ENCODE measurements at places on chromosomes 11 and 22.

GRCh38 chr22:41830174-41830573 lies 2.7 kb upstream of the SREBF2 start:
- peak; percentile 54 for DNase-seq

DNA sequence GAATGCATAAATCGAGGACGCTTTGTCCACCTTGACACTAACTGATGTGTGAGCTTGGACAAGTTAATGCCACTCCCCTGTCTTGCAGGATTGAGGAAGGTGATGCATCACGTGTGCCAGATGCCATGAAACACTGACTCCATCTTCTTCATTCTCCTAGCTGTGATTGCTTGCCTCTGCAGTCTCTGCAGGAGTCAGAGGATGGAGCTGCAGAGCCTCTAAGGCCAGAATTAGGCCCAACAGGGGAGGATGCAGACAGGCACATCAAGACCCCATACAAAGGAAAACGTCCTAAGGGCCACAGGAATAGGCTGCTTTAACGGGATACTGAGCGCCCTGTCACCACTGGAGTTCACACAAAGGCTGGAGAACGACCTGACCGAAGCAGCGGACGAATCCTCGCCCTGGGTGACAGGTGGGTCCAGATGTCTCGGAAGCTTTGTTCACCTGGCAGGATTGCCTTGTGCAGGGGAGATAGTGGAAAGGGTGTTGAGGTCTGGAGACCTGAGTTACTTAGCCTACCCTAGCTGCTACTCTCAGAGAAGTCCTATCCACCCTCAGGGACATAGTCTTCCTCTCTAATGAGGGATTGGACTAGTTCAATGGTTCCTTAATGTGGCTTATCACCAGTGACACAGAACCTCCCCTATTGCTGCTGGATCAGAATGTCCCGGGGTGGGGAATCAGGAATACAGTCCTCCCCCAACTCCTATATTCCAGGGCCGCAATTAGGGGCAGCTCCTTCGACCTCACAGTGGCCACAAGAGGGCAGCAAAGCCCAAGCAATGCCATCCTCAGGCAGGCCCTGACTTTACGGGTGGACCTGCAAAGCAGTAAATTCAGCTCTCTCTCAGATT lies 32.4 kb downstream of the DBX1 start:
- DNase-seq: peak; percentile 72

- no peak for DNase-seq
Measured at GRCh38 chr22:42922374-42923191, 65.5 kb upstream of the ARFGAP3 start.

DNA sequence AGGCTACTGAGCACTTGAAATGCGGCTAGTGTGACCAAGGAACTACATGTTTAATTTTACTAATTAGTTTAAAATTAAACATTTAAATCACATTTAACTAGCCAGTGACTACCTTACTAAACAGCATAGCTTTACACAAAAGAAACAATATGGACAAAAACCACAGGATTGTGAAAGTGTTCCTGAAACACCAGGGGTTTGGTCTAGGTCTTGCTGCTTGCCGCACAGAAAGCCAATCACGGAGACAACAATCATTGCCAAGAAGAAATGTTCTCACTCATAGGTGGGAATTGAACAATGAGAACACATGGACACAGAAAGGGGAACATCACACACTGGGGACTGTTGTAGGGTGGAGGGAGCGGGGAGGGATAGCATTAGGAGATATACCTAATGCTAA lies 309.5 kb downstream of the C11orf87 start:
- DNase-seq: no peak

GRCh38 chr11:122797651-122798050 lies 40.6 kb upstream of the CRTAM start:
- DNase-seq: no peak

GRCh38 chr22:38110008-38110862 lies at the start of gene BAIAP2L2:
TSS of gene BAIAP2L2 (minus strand) at chr22:38110684. CDS start at chr22:38110525, 159 bp downstream.
- no peak for DNase-seq

DNA sequence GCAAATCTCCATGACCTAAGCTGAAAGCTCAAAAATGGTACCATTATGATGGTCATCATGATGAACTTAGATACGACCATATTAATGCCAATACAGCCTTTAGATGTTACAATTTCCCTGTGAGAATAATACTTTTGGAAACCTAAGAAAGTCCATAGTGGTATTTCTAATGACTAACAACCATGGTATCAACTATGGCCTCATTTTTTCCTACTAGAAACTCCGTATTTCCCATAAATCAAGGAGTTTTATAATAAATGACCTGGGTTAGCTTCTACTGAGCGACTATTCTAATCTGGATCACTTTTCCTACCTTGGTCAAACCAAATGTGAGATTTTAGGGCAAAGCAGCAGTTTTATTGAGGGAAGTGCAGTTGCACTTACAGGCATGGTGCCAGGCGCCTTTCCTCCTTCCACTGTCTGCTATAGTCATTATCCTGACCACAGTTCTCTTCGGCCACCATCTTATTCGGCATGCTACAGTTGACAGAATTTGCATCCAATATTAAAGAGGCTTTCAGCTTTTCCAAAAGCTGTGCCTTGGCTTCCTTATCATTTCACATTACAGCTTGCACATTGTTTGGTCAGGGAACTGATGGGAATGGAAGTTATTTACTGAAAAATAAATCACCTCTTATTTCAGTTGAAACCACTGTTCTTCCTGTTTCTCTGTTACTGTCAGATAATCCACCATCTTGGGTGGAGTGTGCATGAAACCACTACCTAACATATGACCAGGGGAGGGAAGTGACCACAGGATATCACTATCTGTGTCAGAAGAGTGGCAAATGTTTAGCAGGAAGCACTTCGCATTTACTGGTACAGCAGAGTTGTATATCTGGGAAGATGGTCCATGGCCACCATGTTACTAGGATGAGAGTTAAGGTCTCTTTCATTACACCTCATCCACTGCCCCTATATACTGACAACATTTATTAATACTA lies 74.5 kb upstream of the PICALM start:
- no peak for DNase-seq

DNA sequence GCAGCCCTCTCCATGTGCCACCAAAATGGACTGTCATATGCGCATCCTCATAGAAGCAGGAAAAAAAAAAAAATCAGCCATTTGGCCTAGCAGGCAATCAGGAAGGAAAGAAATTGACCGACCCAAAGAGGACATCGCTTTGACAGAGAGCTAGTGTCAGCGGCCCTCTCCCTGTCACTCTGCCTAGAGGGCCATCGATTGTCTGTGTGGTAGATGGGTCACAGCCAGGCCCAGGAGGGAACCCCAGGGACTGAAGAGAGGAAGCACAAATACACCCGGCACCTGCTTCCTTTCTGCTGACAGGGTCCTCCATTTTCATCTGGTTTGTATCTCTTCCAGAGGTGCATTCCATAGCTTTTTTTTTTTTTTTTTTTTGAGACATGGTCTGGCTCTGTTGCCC lies 21.8 kb downstream of the VPS37C start:
- DNase-seq: no peak

DNA sequence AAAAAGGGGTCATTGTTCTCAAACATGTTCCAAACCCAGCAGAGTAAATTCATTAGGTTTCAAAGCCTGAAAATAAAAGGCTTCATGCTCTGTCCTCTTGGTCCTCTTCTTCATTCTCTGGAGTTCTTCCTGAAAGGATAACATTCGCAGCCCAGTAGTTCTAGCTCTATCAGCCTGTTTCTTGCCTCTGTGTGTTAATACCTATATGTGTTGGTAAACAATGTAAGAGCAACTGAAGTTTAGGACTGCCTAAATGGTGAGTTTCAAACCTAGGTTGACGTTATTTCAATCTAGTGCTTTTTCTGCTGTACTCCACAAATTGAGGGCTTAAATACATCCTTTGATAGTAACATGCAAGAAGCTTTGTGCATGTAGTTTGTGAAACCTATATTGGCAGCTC lies 9.4 kb downstream of the AASDHPPT start:
- no peak for DNase-seq

- no peak for DNase-seq
Measured at GRCh38 chr11:47186076-47186699, at the start of gene PACSIN3. TSS of gene PACSIN3 (minus strand) at chr11:47186434. CDS start at chr11:47182727, 3,707 bp downstream.

DNA sequence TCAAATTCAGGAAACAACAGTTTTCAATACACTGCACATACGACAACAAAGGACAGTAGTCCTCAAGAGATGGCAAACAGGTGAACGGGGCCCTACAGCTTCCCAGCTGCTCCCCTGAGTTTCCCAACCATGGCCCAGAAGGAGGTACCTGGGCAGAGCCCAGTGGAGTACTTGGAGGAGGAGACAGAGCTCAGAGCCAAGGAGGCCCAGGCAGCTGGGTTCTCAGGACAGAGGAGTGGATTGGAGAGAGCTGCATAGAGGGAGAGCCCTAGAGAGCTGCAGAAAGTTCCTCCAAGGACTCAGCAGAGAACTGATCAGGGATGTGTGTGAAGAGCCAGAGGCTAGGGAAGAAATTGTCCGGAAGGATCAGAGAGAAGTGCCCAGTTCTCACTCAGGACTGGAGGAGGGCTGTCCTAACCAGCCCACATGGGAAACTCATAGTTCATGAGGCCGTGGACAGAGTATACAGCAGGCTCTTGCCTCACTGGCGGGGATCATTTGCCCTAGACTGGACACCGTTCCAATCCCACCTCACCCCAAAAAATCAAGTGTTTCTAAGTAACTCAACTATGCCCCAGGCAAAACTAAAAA lies 7.6 kb upstream of the ASCL2 start:
- DNase-seq: no peak

DNA sequence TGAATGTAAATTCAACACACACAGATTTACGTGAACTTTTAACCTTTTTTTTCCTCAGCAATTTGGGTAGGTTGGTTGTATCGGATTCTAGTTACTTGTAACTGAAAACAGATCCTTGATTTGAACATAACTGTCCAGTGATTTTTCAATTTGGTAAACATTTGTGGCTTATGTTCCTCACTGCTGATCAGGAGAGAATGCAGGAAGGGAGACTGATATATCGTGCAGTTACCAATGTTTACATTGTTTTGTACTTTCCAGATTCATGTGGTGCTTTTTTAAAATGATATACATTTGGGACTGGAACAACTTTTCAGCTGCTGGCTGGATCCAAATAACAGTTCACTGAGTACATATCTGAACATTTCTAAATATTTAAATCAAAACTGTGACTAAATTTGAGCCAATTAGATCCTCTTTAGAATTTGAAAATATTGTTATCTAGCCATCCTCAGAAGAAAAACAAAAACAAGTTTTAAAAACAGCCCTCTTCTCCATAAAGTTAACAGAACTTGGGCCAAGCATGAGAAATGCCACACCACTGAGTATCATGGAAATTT lies 84.3 kb upstream of the MTMR2 start:
- DNase-seq: no peak

- DNase-seq: peak; percentile 62
Measured at GRCh38 chr22:18110194-18110953, at the start of gene TUBA8. TSS of gene TUBA8 (plus strand) at chr22:18110809. CDS start at chr22:18110866, 57 bp downstream.

GRCh38 chr11:83471831-83472727 lies 185.9 kb upstream of the CCDC90B start:
- DNase-seq: no peak

DNA sequence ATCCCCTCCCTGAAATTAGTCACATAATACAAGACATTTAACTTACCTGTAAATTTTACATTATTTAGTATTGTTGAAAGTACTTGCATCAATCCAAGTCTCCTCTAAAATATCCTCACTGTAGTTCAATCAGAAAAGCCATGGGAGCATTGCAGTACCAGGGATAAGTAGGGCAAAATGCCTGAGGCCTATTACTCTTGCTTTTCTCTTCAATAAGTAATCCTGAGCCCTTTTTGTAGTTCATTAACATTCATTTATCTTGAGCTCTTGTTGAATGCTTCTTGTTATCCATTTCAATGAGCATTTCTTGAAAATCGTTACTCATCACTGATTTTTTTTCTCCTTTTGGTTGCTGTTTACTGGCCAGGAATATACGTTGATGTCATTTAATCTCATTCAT lies 414.7 kb downstream of the LRRC4C start:
- no peak for DNase-seq

DNA sequence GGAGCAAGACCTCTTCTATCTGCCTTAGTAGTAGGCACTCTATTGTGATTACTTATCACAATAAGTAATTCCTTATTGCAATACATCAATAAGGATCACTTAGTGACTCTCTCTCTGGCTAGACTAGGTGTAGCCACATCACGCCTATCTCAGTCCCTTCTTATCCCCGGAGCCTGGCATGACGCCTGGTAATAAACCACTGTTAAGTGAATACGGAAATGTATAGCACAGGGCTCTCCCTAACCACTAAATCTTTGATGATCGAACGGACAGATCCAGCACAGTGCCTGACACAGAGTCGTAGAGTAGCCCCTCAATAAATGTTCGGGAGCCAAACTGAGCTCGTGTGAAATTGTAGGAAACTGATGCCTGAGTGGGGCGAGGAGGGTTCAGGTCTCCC lies 143.3 kb downstream of the FBXO7 start:
- DNase-seq: no peak

DNA sequence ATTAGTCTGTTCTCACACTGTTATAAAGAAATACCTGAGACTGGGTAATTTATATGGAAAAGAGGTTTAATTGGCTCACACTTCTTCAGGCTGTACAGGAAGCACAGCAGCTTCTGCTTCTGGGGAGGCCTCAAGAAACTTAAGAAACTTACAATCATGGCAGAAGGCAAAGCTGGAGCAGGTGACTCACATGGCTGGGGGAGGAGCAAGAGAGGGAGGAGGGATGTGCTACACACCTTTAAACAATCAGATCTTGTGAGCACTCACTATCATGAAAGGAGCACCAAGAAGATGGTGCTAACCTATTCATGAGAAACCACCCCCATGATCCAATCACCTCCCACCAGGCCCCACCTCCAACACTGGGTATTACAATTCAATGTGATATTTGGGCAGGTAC lies 381.6 kb downstream of the ETS1 start:
- no peak for DNase-seq

- DNase-seq: no peak
Measured at GRCh38 chr11:12745787-12746186, 71.6 kb downstream of the TEAD1 start.

- no peak for DNase-seq
Measured at GRCh38 chr22:17192186-17192585, 27.0 kb downstream of the ADA2 start.

DNA sequence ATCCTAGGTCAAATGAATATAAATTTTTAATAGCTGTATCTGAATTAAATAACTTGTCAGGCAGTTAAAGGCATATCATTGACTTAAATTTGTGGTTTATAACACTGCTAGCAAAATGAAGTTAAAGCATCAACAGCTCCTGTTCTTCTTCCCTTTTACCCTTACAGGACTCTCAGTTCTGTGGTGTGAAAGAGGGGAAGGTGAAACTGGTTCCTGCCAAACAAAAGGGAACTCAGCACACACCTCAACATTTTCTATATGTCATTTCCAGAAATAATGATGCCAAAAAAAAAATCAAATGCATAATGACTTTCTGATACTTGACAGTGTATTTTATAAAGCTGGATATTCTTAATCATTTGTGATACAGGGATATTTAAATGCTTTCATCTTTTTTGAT lies 21.2 kb downstream of the ARL14EP start:
- peak; percentile 51 for DNase-seq

Measured in NAMALWA (cell line).